ENCODE measurements at places on chromosomes 12 and 14.

GRCh38 chr12:67714648-67715047, 66.1 kb downstream of the DYRK2 start:
- DNase-seq: no peak

- DNase-seq: no peak
These were observed 991.9 kb downstream of the TMEM121 start for GRCh38 chr14:106518054-106518943.

DNA sequence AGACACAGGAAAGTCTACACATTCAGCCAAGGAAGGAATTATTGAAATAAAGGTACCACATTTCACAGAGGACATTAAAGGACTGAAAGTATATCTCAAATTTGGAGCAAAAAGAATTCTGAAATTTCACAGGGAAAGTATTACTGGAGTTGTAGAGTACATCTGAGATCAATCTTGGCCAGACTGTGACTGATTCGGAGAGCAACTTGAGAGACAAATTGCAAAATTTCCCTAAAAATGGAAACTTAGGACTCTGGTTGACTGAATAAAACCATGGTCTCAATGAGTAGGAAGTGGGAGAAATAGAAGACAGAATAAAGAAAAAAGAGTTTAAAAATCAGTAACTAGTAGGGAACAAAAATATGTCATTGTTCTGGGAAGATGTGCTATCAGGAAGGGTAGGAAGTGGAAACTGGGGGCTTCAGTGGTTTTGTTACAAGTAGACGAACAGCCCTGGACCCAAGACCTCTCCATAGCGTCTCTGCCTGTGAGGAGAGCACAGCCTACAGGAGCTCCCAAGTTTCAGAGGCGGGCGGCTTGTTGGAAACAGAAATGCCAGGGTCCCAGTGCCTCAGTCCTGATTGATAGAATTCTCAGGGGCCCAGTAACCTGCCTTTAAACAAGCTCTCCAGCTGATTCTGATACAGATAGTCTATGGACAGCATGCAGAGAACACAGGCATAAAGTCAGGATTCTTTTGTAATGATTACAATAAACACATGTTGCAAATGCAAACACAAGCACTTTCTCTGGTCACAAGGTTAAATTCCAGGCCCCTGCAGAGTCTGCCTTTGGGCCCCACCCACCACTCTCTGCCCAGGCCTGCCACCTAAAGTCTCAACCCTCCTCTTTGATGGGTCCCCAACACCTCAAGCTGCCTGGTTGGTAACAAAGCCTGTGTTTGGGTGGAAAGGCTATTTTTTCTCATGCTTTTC, 63.1 kb downstream of the BBS10 start:
- no peak for DNase-seq

- no peak for DNase-seq
These were observed 78.9 kb upstream of the SLC38A2 start for GRCh38 chr12:46451276-46452021.

GRCh38 chr12:46783871-46784270, 41.9 kb downstream of the SLC38A4 start:
- no peak for DNase-seq

DNA sequence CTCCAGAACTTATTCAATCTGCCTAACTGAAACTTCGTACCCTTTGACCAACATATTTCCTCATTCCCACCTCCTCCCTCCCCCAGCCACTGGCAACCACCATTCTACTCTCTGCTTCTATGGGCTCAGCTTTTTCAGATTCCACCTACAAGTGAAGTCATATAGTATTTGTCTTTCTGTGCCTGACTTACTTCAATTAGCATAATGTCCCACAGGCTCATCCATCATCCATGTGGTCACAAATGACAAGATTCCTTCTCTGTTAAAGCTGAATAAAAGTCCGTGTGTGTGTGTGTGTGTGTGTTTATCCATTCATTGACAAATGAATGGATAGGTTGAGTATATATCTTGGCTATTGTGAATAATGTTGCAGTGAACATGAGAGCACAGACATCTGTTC, 1.3 kb upstream of the C14orf39 start:
- DNase-seq: no peak

DNA sequence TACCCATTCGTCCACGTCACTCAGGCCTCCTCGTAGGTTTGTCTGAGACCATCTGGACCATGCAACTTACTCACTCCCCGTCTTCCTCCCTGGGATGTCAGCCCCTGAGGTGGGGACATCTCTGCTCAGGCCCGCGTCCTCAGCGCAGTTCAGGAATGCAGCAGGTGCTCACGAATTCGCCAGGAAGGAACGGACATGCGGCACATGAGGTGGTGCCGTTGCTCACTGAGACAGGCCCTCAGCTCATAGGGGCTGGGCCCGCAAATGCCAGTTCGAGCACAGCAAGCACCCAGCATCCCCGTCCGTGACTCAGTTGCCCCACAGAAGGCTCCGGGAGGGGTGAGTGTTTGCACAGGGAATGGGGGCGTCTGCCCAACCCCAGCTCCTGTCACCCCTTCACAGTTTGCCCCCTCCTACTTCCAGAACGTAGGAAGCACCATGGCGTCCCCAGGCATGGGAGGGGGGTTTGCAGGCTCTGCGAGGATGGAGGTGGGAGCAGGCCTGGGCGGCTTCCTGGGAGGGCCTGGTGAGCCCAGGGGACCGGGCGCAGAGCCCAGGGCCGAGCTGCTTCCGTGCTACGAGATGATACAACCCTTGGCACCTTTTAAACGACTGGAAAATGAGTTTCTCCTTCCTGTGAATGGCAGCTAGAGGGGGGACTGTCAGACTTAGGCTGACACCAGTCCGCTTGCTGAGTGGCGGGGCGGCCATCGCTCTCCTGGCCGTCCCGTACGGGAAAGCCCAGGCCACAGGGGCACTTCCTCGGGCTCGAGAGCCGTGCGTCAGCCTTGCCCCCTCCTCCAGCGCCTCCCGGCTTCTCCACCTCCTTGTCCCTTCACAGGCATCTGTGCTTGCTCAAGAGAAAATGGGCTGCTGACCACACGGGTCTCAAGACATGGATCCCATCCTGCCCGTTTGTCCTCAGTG, 6.9 kb downstream of the GALNT9 start:
- DNase-seq: no peak

DNA sequence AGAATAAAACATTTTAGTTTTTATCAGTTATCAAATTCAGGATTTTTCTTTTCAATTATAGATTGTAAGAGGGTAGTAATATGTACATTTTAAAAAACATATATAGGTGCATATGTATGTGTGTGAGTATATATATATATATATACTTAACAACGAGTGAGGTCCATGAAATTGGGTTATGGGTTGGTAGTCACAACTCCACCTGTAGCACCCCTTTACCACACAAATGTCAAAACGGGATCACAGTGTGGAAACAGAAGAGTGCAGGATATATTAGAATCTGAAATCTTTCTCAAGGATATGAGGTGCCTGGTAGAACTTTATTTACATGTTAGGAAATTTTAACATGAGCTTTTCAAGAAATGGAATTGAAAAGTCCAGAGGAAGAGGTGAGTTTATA, 31.3 kb downstream of the MIA2 start:
- no peak for DNase-seq

DNA sequence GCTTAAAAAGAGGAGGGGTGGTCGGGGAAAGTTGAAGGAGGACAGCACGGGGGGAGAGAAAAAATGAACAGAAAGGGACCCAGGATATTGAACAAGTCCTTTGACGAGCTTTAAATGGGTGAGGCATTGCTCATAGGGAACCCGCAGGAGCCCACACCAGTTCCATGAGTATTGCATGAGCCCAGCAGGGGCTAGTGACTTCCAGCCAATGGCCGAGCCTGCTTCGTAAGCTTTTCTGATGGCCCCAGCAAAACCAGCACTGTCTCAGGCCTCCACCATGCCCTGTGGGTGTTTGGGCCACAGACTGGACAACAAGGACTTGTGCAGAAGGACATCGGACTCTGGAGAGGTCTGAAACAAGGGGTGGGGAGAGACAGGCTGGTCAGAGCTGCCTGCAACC, 109.5 kb downstream of the ZFP36L1 start:
- no peak for DNase-seq

- DNase-seq: no peak
These were observed 159.5 kb downstream of the VRK1 start for GRCh38 chr14:96956464-96957239.

- no peak for DNase-seq
These were observed 292.1 kb downstream of the CACNA1C start for GRCh38 chr12:2344885-2345284.

- no peak for DNase-seq
These were observed 53.5 kb downstream of the RAB35 start for GRCh38 chr12:120062976-120063579.

DNA sequence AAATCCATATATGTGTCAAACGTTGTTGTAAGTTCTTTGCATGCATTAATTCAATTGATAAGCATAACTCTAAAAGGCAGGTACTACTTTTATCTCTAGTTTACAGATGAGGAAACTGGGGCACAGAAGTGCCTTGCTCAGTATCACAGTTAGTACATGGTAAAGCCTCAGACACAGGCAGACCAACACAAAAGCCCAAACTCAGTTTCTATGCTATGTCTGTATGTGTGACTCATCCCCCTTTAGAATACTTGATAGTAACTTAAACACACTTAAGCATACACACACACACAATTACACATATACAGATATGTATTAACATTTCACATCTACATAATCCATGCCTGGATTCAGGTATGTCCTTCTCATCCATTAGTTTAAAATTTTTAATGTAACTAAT, 88.0 kb downstream of the EPS8 start:
- no peak for DNase-seq

DNA sequence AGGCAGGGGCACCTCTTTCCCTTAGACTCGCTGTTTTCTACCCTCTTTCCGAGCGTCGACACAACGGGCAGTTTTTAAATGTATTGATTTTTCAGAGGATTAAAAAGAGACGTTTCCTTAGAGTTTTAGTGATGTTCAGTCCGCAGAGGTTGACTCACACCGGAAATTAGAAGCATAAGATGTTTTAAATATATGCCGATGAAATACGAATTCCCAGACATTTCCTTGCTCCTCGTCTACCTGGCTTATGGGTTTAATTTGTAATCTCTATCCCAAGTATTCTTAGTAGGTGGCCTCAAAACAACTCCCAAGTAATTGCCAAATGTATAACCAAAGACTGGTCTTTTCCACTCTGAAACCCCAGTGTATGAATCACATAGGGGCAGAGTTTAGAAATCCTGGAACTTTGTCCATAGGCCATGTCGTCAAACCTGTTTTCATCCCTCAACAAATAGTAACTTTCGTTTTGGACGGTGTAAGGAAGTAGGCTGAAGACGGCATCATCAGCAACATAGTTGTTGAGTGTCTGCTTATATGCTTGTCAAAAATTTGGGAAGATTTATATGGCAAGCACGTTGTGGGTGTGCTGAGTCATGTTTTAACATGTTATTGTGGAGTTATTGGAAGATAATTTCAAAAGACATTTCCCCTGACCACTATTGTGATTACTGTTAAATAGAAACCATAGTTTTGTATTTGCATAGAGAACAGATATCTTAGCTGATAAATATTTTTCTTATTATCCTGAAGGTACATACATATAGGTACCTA, 824 bp downstream of the TBK1 start:
- DNase-seq: no peak

- DNase-seq: peak; percentile 36
These were observed 136.1 kb upstream of the WSCD2 start for GRCh38 chr12:107992870-107993451.

- DNase-seq: no peak
These were observed 1071.1 kb upstream of the FLRT2 start for GRCh38 chr14:84458881-84459280.

DNA sequence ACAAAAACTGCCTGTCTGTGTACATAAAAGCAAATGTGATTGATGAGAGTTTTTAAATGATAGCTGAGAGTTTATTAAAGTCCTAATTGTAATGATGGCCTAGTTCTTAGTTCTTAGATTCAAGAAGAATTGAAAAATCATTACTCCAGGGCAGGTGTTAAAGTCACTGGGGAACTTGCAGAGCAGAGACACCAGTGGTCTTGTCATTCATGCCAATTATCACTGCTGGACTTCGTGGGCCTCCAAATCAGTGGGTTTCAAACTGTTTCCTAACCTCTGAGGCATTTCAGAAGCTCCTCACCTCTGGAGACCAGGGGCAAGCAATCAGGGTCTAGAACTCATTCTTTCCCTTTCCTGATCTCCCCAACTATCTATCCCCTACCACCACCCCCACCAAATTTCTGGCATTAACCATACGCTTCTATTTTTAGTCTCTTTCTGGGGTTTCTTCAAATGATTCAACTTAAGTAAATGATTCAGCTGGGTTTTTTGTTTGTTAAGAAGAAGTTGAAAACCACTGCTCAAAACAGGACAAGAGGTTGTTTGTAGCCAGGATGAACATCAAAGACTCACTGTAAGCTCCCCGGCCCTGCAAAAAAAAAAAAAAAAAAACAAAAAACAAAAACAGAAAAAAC, 80.1 kb downstream of the CEP83 start:
- no peak for DNase-seq
